ENCODE measurements at places on chromosomes 16 and 17.

- DNase-seq: no peak
Measured at GRCh38 chr16:13543850-13544249, 376.1 kb upstream of the ERCC4 start.

DNA sequence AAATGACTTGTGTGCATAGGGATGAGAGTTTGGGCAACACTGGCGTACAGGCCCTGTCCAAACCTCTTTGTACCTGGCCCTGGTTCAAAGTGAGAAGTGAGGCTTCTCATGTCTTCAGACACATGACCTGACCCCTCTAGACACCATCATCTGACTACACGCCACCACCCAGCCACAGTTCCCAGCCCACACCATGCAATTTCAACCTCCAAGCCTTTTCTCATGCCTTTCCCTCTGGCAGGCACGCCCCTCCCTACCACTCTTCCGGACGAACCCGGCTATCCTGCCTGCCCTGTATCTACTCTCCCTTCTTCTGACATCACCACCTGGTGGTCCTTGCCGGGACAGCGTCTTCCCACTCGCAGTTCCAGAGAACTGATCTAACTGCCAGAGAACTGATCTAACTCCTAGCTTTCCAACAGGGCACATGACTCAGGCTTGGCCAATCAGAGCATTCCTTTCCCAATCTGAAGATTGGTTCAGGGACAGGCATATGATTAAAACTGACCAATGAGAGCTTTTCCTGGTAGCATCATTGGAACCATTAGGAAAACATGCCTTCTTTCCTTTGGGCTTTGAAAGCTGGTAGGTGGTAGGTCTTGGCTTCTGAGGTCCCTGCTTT is 27.1 kb upstream of the IL21R start:
- no peak for DNase-seq

DNA sequence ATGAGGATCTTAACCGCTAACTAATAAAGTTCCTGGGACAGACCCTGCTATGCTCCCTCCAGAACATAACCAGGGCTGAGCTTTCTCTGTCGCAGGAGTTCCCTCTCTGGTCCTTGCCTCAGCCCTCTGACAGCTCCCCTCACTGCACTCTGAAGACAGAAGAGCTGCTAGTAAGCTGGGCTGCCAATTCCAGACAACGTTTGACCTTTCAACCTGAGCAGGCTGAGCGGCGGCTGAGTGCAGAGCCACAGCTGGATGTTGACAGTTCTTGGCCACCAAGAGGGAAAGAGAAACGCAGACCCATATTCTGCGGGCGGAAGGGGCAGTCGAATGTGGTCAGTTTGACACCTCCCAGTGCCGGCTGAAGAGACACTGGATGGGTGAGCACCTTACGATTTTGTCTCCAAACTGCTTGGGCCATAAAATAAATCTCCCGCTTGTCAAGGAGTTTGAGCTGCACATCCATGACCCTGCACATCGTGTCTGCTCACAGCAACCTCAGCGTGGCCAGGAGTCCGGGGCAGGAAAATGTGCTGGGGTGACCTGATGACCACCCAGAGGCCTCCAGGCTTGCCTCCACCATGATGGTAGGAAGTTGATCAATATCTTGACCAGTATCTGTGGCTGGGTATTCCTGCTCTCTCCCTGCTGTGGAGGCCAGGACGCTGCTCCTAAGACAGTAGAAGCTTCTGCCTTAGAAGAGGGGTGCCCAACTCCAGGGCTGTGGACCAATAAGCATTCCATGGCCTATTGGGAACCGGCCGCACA is 209.2 kb downstream of the PARN start:
- no peak for DNase-seq

DNA sequence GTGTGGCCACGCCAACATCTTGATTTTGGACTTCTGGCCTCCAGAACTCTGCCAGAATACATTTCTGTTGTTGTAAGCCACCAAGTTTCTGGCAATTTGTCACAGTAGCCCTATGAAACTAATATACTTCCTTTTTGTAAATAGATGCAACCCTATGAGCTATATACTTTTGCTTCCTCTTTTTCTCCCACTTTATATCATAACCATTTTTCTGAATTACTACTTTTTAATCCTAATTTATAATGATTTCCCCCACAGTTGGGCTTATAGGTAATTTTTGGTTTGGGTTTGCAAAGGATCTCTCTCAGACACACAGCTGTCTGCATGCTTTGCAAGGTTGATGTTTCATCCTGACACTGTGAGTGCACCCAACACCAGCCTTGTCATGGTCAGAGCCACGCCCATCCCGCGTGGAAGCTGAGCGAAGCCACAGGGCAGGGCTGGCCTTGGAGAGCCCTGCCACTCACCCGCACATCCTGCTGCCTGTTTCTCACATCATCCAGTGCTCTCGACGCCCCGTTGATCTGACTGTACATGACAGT is 5.8 kb downstream of the TRIM25 start:
- DNase-seq: no peak

- no peak for DNase-seq
Measured at GRCh38 chr16:66670691-66671388, 25.7 kb downstream of the CMTM4 start.

GRCh38 chr16:16028311-16028999 is 79.0 kb downstream of the ABCC1 start:
- no peak for DNase-seq

- DNase-seq: no peak
Measured at GRCh38 chr17:40151414-40151963, 11.2 kb downstream of the CASC3 start.

GRCh38 chr16:49484451-49484849 is 110.8 kb downstream of the C16orf78 start:
- peak; percentile 9 for DNase-seq

GRCh38 chr17:22373911-22374310 is 681.6 kb downstream of the KCNJ18 start:
- DNase-seq: no peak

- no peak for DNase-seq
Measured at GRCh38 chr16:10862438-10862837, 14.6 kb upstream of the CIITA start.

GRCh38 chr17:43536236-43536992 is 9.7 kb downstream of the ETV4 start:
- DNase-seq: no peak

DNA sequence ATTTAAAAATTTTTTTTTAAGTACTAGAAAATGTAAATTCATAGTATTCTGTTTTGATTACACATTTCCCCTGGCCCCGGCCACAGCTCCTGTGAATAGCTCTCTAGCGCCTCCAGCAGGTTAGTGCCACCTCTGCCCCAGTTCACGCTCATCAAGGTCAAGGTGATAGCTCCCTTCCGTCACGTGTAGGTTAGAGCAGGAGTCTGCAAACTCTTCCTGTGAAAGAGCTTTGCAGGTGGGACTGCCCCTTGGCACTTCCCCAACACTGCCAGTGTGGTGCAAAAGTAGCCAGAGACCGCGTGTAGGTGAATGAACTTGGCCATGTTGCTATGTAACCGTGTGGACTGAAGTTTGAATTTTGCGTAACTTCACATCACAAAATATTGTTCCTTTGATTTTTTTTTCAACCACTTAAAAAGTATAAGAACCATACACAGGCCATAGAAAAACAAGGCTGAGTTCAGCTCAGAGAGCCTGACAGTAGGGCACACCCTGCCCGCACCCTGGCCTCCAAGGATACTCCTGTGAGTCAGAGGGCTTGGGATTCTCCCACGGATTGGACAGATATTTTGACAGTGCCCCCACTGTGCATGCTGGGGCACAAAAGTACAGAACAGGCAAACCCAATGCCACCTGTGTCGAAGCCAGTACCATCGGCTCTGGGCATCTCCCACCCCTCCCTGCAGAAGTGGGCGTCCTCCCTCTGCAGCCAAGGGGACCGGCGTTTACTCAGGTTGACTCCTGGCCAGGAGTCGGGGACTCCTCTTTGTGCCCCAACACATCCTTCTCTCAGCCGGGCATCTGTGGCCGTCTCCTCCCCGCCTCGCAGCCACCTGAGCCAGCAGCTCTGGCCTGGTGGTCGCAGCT is 92.0 kb upstream of the CHMP6 start:
- DNase-seq: peak; percentile 74

DNA sequence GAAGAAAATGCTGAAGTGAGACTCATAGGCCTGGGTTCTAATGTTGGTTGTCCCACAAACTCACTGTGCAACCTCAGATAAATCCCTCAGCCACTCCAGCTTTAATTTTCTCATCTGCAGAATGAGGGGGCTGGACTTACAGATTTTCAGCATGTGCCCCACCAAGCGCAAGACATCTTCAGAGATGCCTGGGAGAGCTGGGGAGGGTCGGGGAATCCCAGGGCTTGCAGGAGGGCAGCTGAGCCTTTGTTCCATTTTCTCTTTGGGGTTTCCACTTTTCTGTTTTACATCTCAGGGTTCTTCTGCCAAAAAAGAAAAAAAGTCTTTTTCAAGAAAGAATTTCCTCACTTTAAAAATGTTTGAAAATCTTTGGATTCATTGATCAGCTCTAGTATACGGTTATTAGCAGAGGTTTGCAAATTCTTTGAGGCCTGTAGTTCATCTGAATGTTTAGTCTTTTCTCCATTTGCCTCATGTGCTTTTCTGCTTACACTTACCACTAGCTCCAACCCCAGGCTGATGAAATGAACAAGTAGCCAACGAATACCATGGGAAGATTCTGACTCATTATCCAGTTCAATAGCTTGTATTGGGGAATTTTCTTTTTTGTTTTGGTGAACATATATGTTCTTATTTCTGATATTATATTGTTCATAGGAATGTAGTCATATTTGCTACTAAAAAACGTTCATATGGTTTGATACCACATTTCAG is 56.4 kb downstream of the CHD9 start:
- DNase-seq: no peak

- no peak for DNase-seq
Measured at GRCh38 chr17:16215965-16216316, 607 bp upstream of the NCOR1 start.

DNA sequence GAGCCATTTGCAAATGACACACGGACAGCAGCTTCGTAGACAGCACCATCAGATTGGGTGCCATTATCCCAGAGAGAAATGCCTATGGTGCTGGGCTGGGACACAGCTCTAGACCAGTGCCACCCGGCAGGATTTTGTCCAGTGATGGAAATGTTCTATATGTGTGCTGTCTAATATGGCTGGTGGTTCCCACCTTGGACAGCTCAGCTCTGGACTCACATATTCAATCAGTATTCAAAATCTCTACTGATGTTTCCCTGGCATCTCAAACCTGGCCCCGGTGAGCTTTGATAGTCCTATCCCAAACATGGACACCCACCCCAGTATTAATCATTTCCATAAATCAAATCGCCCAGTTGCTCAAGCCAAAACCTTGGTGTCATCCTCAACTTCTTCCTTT is 23.0 kb downstream of the FA2H start:
- DNase-seq: no peak

DNA sequence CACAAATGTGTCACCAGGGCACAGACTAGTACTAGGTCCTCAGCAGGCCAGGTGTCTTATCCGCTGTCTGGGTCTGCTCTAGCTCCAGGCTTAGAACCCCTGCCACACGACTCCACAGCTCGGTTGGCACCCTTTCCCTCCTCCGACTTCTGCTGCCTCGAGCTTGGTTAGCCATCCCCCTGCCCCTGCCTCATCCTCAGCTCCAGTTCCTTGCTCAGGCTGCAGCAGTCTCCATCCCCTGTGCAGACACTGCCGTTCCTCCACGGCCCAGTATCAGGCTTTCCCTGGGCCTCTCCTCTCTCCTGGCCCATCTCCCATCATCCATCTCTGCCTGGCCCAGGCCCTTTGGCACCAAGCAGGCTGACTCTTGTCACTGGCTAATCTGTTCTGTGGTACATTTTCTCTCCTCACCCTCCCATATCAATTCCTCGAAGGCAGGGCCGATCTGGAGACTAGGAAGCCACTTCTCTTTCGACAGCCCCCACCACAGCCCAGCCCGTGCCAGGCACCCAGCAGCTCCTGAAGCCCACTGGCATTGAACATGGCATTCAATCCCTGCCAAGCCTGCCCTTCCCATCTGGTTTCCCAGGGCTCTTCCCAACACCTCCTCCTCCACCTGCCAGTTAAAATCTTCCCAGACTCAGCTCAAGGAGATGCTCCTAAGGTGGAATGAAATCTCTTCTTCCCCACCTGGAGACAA is 1.4 kb upstream of the GRN start:
- no peak for DNase-seq

- DNase-seq: no peak
Measured at GRCh38 chr17:64580384-64581315, 73.9 kb downstream of the CEP95 start.

Data from stimulated activated CD4-positive, alpha-beta T cell treated with anti-CD3 and anti-CD28 coated beads, Interleukin-2, amount 100 ng/mL, for 4 hours (primary cell).